Activated T-helper 1 cell treated with anti-CD3 and anti-CD28 coated beads, Interleukin-2, amount 50 U/mL, for 16 hours (primary cell): ENCODE measurements at places on chromosomes 5 and 9.

- DNase-seq: no peak
These were observed 218.2 kb downstream of the MAST4 start for GRCh38 chr5:66814146-66814991.

DNA sequence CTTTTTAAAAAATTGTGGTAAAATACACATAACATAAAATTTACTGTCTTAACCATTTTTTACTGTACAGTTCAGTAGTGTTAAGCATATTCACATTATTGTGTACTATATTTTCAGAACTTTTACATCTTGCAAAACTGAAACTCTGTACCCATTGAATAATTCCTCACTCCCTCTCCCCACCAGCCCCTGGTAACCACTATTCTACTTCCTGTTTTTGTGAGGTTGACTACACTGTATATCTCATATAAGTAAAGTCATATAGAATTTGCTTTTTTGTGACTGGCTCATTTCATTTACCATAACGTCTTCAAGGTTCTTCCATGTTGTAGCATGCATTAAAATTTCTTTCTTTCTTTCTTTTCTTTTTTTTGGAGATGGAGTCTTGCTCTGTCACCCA, 87.0 kb downstream of the LNPEP start:
- no peak for DNase-seq

- no peak for DNase-seq
These were observed 358.0 kb downstream of the ENC1 start for GRCh38 chr5:74282490-74282889.

DNA sequence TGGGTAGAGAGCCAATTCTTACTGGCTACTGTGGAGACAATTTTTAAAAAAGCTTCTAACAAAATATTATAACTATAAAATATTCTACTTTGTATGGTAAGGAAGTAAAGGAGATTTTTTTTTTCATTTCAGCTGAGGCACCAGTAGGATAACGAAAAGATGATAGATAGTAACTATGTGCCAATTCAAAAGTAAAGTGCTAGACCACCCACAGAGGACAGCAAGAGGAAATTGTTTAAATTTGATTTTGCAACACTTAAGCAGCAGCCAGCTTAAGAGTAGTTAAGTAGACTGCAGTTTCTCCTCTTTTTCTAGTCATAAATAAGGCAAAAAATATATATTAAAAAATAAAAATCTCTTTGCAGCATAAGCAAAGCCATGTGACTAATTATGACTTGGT, 1539.3 kb upstream of the ACO1 start:
- no peak for DNase-seq

DNA sequence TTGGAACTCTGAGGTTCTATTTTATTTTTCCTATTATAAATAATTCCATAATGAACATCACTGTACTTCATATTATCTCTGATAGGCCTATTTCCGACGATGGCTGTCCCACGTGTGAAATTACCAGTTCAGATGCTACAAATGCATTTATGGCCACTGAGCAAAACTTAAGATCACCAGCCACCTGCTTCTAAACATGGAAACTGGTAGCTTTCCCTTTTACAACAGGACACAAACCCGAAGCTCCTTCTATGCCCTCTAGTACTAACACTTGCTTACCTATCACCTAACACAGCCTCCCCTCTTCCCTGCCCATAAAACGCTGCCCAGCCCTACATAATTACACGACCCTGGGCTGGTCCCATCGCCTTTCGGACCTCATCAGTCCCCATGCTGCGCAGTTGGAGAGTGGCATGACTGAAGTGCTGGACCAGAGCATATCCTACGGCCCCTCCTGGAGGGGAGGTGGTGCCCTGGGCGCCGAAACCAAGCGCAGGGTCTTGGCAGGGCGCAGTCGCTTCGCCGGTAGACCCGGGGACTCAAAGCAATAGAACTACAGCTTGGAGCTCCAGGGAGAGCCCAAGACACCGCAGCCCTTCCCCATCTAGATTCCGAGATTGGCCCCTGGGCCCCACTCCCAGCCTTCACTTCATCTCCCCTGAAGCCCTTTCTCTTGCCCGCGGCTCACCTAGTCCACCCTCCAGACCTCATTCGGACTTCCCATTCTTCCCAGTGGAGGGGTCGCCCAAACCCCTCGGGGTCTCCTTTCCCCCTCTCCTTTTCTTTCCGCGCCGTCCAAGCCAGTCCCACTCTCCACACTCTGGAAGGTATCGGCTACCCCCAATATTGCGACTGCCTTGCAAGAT, 1.0 kb upstream of the SAP30L start:
- no peak for DNase-seq
